ENCODE measurements at places on chromosomes 4 and X.

- DNase-seq: no peak
These were observed 125.0 kb upstream of the MSX1 start for GRCh38 chr4:4734425-4734824.

DNA sequence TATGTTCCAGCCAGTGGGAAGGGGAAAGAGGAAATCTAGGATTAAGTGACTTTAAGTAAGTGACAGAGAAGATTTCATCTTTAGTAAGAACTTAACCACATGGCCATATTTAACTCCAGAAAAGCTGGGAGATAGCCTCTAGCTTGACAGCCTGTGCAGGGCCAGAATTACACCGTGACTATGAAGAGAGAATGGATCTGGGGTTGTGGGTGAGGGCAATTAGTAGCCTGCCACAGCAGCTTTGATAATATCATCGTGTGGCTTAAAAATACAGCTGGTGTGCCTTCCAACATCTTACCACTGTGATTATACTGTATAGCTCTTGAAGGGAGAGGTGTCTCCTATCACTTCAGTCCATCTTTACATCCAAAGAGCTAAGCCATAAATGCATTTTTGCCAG lies 57.6 kb upstream of the TBC1D9 start:
- DNase-seq: no peak

- peak; percentile 80 for DNase-seq
These were observed 26.4 kb downstream of the NAT8L start for GRCh38 chr4:2085496-2085901.

DNA sequence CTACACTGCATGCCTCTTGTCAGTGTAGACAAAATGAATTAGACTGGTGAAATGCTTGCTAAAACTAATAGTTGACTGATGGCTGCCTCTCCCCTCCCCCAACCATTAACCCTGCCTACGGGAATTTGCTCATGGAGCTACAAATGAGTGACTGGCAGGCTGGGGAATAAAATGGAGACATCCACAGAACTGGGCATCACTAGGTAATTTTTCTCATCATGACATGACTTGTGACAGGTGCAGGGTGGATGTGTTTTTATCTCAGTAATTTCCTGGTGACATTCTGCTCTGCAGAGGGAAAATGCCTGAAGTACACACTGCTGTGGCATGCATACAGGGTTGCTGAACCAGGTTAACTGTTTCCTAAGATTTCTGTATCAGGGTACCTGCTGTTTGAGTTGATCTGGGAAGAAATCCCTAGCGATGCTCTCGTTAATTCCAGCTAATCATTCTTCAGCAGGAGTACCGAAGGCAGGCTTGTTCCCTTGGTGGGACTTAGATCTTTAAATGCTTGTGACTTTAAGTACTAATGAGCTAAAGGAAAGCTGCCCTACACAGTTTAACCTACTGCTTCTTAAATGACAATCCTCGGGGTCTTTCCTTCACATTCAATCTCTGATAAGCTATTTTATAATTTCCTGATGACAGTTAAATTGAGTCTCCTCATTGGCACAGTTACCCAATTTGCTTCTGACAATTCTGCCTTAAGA lies 376.3 kb upstream of the LCORL start:
- DNase-seq: no peak

GRCh38 chr4:1496116-1496642 lies 89.9 kb upstream of the NKX1-1 start:
- DNase-seq: no peak

DNA sequence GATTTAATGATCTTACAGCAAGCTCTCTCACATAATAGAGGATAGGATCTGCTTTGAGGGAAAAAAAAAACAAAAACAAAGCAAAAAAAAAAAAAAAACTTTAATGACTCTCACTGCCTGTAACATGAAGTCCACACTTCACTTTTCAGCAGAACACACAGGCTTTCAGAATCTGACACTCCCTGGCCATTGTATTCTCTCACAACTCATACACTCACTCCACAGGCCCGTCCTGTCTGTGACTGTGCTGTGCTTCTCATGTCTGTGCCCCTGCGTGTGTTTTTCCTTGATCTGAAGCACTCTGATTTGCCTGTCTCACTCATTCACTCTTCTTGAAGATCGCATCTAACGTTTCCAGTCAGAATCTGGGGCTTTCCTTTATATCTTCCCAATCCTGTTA lies 460.8 kb downstream of the TMA16 start:
- no peak for DNase-seq

DNA sequence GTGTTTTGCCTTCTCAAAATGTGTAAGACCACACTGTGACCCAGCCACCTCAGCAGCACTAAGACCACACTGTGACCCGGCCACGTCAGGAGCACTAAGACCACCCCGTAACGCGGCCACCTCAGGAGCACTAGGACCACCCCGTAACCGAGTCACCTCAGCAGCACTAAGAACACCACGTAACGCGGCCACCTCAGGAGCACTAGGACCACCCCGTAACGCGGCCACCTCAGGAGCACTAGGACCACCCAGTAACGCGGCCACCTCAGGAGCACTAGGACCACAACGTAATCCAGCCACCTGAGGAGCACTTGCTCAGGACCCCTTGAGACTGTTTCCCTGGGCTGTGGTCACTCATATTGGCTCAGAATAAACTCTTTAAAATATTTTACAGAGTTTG lies 71.7 kb downstream of the MTNR1A start:
- DNase-seq: no peak

DNA sequence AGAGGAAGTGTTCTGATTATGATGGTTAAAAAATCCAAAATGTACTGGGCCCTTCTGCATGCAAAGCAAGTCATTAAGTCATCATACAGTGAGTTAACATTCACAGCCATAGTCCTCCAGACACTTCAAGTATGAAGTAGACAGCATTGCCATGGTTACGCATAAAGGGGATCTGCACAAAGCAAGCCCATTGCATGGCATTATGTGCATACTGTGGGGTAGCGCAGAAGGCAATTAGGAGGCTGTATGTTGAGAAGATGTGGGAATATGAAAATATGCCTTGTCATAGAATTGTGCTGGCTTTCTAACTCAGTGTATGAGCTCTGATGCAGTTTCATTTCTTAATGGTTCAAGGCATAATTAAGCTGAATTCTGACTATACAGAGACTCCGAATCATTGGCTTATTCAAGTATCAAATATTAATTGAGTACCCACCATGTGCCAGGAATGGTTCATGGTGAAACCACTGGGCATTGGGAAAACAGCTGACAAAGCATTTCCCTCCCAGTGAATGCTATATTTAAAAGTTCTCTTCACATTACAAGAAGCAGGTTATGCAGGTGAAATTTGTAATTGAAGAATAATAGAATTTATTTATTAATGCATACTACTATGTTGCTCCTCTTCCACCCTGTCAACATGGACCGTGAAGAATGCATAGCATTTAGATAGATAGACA lies 588.9 kb downstream of the ZNF674 start:
- no peak for DNase-seq

DNA sequence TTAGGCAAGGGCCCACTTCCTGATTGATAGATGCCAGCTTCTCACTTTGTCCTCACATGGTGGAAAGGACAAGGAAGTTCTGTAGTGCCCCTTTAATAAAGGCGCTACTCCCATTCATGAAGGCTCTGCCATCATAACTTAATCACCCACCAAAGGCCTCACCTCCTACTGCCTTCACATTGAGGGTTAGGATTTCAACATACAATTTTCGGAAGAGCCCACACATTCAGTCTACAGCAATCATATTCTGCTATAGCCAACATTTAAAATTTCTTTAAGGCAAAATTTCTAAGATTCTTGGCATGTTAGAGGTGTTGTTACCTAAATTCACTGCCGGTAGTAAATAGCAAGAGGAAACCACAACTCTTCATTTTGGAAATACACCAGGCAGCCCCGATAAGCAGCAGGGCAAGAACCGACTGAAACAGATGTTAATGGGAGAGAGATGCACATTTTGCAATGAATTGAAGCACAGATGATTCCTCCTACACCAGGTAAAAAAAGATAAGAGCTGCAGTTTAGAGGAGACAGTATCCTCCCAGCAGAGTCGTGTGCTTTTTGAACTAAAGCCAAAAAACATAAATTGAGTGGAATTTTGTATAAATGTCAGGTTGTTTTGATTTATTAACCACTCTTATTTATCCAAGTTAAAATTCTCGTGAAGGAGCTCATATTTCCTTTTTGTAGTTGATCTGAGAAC lies 594.9 kb downstream of the KCTD8 start:
- no peak for DNase-seq

GRCh38 chr4:38703635-38704034 lies 39.6 kb downstream of the KLF3 start:
- DNase-seq: no peak

GRCh38 chr4:17027495-17027894 lies 129.1 kb upstream of the LDB2 start:
- peak; percentile 67 for DNase-seq

GRCh38 chrX:48488034-48488433 lies 12.0 kb downstream of the FTSJ1 start:
- DNase-seq: peak; percentile 21

DNA sequence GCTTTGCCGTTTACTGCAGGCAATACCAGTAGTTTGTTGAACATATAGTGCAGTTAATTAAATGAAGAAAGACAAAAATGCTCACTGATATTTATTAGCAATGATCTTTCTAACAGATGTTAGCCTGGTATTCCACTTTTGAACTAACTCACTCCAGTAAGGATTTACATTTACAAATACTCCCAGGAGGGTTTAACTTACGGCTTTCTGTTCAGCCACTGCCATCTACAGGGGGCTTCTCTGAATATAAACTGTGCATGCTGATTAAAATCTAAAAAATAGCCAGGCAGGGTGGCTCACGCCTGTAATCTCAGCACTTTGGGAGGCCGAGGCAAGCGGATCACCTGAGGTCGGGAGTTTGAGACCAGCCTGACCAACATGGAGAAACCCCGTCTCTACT lies 2.2 kb upstream of the SRD5A3 start:
- DNase-seq: no peak

DNA sequence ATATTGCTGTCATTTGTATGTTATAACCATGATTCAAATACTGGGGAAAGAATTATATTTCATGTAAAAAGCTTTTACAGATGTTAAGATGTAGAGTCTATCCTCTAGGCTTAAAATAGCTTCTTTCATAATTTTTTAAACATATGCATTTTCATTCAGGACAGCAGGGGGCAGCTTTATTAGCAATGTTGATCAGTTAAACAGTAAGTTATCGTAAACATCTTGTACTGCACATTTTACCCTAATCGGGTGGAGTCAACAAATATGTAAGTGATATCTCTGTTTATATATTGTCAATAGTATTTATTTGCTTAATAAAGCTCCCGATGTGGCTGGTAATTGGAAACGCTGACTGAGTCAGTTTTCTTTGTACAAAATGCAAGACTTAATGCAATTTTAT lies 142.5 kb upstream of the MED14 start:
- DNase-seq: peak; percentile 61

DNA sequence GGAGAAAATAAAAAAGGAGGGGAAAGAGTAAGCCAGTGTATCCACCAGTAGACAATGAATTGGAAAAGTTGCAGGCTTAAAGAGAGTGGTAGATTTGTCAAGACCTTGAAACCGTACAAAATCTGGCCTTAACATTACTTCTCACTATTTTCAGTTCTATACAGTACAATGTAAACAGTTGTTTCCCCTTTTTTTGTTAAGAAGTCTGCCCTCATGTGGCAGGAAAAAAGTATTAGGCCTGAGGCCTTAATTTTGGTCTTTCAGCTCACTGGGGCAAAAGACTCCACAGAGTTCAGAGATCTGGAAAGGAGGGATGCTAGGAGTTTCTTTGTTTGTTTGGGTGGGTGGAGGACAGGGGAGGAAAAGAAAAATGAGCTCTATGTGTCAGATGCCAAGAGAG lies 92.8 kb upstream of the CCDC160 start:
- peak; percentile 51 for DNase-seq

GRCh38 chrX:29530501-29530900 lies 684.9 kb upstream of the MAGEB2 start:
- DNase-seq: no peak

DNA sequence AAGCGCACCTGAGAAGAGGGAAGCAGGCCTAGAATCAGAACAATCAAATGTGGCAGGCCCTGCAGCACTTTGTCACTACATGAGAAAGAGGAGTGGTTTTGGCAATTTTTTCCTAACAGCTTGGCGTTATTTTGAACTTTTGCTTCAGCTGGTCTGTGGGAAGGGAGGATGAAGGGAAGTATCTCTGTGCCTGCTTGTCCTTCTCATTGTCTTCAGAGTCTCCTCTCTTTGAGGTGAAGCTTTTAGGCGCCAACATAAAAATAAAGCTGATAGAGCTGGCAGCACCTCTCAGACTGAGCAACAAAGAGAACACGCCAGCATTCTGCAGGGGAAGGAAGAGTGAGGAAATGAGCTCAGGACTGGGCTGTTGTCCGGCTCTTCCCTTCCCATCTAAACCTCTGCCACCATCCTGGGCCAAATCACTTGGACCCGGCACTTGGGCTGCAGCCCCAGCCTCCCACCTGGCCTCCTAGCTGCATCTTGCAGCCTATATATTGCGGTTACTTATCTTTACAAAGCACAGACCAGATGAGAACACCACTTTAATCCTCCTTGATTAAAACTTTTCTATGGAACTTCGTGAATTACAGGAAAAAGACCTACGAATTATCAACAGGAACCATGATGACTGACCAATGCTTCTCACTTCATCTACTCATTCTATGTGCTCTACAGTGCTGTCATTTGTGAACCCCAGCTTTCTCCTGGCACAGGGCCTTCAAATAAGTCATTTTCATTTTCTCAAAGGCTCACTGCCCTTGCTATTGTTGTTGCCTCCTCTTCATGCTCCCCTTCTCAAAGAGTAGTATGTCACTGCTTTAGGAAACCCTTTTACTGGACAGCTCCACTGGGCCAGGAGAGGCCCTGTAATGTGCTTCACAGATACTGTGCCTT lies 476.4 kb upstream of the HS3ST1 start:
- DNase-seq: no peak

- DNase-seq: no peak
These were observed 4.0 kb downstream of the HNRNPH2 start for GRCh38 chrX:101411984-101412383.

- DNase-seq: no peak
These were observed 4.8 kb downstream of the WDR44 start for GRCh38 chrX:118350706-118351105.

- peak; percentile 7 for DNase-seq
These were observed 790 bp downstream of the CLGN start for GRCh38 chr4:140426610-140427105.

DNA sequence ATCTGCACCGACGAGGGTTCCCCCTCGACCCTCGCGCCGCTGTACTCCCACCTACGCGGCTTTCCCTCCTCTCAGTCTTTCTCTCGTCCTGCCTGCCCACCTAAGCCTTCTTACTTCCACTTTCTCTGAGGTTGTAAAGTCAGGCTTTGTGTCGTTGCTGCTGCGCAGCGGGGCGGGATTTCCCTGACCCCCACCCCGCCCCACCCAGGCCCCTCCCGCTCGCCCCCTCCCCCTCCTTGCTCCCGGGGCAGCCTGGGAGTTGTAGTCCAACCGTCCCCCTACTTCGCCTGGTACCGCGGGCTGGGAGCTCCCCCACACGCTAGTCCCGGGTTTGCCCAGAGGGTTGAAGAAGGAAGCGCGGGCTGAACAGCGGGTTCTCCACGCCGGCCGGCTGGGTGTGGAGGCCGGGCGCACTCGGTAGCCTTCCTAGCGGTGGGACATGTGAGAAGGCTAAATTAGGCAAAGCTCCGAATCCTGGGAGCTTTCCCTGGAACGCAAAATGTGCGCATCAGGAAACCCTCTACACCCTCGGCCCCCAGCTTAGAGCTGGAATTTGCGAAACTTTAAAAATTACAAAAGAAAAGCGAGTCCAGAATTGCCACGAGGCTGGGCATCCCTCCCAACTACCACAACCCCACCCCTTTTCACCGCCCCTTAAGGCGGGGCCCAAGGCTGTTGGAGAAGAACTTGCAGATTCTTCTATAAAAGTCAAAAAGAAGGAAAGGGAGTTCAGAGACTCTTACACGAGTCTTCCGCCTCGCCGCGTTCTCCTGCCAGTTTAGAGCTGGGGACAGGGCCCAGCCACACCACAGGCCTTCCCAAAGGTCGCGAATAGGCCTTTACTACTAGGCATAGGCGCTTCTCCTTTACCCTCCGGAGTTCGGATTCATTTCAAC lies at the start of gene ATP11C:
ATP11C (minus strand) TSS at position 153 of the 896 bp plus-strand sequence. CDS start 1,011 bp downstream, outside the sequence.
- DNase-seq: peak; percentile 80
